ENCODE measurements at places on chromosomes 3 and 15.

DNA sequence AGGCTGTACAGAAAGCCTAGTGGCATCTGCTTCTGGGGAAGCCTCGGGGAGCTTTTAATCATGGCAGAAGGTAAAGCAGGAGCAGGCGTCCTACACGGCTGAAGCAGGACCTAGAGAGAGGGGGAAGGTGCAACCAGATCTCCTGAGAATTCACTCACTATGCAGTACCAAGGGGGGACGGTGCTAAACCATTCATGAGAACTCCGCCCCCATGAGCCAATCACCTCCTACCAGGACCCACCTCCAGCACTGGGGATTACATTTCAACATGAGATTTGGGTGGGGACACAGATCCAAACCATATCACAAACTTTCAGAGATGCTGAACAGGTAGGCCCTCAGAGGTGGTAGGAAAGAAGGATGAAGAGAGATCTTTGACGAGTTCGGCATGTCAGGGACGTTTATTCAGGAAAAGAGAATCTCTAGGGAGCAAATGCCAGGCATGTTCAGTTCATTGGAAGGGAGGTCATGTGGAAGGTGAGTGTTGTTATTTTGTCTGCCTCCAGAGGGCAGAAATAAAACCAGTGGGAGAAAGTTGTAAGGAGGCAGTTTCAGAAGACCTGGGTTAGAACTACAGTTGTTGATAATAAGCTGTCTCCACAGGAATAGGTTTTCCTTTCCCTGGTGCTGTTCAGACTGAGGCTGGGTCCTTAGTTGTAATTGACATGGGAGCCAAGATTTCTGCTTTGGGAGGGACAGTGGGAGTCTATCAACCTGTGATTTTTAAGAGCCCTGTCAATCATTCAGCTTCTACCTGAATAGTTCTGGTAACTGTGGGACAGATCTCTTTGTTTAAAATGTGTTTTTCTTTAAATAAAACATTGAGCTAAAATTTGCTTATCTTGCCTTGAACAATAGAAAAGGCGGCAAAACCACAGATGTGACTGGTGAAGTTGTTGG lies 4.3 kb upstream of the FNDC3B start:
- peak; percentile 30 for DNase-seq

DNA sequence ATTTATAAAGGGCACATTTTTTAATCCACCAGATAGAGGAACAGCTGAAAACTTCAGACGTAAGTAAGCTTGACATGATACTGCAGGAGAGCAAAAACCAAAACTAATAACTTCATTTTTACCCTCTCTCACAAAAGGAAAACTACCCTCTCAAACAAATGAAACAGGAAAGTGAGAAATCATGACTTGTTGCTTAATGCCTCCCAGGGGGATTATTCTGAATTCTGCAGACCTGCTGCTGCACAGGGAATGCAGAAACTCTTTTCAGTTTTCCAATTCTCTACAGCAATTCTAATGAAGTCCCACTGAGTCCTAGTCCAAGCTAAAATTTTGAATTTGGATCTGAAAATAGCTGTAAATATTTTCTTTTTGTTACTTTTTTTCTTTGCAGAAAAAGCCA lies 637.1 kb upstream of the CCDC54 start:
- no peak for DNase-seq

DNA sequence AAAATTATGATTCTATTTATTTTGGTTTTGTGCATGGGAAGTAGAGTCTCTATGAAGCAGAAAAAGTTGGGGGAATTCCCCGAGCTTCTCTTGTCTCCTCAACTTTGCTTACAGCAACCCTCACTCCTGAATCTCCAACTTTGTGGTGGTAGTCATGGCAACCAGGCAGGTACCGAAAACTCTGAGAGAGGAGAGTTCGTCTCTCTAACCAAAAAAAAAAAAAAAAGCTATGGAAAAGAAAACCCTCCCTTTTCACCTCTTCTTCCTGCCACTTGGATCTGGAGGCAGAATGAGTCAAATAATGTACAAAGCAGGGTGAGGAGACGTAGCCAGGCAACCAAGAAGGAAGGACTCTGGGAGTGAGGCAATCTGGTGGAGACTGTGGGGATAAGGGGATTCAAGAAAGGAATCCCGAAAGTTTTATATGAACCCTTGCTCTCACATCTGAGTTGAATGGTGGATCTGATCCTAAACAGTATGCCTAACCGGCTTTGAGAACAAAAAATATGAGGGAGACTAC lies 108.1 kb downstream of the PLOD2 start:
- no peak for DNase-seq

DNA sequence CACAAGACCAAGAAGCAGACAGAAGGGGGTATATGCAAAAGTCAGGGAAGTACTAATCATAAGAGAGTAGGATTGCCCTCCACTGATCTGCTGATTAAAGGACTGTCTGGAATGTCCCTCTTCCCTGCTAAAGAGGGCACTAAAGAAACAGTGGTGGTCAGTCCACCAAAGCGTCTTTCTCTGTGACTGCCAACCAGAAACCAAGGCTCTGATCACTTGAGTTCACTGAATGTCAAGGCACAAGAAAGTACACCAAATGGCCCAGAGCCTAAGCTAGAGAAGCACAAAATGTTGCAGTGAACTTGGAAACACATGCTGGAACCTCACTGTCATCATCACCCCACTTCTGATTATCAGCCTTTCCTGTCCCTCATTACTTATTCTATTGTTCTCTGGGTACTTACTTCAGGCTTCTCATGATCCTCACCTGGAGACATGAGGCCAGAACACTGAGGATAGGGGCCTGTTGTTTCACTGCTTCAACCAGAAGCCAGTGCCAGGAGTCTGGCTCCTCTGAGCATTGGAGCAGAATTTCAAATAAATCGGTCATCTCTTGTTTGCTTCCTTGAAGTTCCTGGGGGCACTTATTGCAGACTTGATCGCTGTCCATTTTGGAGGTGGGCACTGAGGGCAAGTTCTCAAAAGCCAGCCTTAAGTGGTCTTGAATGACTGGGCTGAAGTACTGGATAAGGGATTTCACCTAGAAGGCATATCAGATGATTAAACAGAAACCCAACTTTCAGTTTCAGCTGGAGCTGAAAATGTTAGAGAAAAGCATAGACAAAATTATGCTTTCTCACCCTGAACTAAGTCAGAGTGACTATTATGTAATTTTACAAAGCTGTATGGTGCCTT lies 58.9 kb downstream of the EIF3J start:
- no peak for DNase-seq

DNA sequence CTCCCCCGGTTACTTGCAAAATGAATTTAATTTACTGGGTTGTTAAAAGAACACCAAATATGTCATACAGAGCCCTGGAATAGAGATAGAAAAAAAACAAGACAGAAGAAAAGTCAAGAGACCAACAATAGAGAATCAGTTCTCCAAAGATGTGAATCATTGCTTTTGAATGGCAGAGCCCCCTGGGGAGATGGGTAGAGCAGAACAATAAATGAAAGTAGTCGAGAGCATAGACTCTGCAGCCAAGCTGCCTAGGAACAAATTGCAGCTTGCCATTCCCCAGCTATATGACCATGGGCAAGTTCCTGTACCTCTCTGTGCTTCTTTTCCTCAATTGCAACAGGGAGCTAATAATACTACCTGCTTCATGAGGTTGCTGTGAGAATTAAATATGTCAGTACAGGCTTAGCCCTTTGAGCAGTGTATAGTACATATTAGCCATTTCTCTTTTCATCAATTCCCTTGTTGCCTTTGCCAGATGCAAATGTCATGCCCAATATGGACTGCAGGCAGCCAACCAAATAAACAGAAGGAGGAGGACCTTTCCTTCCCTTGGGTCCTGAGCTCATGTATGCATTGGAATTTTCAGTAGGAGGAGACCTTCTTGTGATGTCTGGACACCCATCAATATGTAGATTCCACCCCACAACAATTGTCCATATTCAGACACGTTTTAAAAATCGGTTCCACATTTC lies 25.0 kb upstream of the BFSP2 start:
- no peak for DNase-seq

- no peak for DNase-seq
Observed at GRCh38 chr3:195078891-195079440, 192.0 kb downstream of the XXYLT1 start.

DNA sequence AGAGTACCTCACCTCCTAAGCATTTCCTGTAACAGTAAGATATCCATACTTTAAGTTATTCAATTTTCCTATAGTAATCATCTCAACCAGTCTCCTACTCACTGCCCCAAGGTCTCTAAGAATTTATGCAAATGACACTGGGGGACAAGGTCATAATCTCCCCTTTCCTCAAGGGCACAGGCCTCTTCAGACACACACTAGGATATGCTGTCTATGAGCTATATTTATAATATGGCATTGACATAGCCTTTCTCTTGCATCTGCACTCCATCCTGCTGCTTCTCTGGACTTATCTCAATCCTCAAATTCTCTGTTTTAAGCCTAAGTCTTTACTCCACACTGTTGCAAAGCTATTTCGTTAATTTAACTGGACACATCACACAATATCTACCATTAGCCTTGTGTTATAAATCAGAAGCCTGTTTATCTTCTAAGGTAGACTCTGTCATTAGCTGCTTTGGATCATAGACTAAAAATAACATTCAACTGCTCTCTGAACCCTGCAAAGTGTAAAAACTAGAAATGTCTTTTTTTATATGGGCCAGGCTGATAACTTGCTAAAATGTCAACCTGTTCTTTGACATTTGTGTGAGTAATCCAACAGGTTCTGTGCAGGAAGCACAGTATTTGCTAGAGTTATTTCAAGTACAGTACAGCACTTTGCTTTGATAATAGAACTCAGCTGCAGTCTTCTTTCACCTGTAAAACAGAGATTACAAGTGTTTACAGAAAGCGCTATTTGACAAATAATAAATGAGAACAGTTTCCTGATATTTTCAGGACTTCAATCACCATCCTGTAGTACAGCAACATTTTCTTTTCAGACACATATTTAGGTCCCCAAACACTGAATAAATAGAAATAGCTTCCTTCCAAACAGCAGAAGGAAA lies 17.8 kb upstream of the SEC62 start:
- no peak for DNase-seq

- no peak for DNase-seq
Observed at GRCh38 chr15:50778086-50778485, 12.6 kb upstream of the SPPL2A start.

DNA sequence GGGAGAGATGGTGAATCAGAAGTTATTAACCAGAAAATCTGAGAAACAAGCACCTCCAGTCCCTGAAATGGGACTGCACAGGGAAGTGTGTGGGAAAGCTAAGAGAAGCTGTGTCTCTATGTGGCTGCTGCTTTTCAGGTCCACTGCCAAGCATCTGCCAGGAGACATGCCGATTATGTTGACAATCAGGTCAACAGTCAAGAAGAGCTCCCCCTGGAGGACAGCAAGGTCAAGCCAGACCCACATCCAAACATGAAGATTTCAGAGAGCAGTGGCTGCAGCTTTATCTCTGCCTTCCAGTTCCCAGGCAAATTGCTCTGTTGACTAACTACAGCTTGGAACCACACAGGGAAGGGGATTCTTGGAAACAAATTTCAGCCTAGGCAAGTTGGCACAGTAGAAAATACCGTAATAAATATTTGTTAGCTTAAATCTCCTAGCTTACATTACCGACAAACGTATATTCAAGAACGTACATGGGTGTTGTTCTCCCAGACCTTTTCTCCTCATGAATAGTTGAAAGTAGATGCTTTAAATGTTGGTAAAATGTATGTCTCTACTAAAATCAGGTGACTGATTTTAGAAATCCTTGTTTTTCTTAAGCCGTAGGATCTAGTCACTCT lies 394.5 kb upstream of the RARB start:
- DNase-seq, result peak; percentile 36

DNA sequence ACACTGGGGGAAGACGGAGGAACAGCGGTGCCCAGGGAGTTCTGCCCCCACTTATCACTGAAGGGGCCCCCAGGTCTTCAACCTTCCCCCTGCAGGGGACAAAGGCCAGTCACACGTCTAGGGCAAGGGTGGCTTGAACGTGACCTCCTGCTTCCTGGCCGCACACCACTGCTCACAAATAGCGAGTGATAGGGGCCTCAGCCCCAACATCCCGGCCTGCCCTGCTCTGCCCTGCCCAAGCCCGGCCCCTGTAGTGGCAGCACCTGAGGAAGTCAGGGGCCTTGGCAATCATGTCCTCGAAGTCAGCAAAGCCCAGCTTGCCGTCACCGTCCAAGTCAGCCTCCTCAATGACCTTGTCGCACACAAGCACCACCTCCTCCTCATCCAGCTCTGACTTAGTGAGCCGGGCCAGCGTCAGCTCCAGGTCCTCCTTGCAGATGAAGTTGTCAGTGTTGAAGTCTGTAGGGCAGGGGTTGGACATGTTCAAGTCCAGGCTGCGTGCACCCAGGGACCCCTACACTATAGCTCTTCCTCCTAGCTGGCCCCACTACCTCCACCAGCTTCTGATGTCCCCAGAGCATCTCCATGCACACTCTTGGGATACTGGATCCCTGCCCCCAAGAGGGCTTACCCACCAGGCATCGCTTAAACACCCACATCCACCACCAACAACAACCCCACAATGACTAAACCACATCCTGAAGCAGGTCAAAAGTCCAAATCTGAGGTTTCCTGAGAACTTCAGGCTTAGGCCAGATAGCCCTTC lies 13.3 kb downstream of the SH2D7 start:
- no peak for DNase-seq

DNA sequence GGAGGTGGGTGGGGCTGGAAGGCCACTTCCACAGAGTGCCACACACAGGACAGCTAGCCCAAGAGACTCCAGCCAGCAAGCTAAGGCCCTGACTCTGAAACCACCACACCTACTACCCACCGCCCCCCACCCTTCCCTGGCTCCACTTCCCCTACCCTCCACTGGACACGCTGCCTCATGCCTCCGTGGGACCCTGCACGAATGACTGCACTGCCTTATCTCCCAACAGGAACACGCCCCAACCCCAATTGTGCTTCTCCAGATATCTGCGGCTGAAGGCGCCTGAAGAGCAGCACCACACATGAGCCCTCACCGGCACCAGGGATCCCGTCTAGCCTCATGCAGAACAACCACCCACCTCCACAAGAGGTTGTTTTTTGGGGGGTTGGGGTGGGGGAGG lies 2.7 kb downstream of the LINGO1 start:
- DNase-seq, result no peak

DNA sequence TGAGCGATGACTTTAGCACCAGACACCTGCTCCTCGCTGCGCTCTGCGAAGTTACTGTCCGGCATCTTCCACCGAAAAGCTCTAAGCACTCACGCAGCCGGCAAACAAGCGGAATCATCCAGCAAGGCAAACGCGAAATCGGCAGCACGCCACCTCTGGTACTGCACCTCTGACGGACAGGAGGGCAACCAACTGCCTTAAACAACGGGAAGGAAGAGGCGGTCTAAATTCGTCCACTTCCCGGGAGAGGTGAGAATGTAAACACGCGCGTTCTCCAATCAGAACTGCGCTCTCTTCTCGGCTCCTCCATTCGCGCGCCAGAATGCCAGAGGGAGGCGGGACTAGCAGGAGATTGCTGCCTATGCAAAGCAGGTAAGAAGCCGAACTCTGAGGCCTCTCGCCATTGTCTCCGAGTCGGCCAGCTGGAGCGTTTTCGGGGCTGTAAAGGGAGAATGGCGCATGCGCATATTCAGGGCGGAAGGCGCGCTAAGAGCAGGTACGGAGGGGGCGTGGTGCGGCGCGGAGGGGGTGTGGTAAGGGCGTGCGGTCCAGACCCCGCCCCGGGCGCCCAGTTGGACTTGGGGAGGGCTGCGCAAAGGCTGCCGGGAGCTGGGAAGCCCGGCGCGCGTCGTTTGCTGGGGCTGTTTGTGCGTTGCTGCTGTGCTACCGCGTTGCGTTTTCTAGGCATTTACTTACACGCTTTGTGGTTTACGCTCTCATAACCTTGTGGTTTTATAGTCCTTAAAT lies at the start of the genes BTD and HACL1:
Gene BTD (plus strand): TSS at position 347 of the 747 bp plus-strand sequence. CDS start 33,695 bp downstream, outside the sequence.
Gene HACL1 (minus strand): TSS at position 171 of the 747 bp plus-strand sequence. CDS start 106 bp downstream, at position 65.
- DNase-seq, result peak; percentile 100

- no peak for DNase-seq
Observed at GRCh38 chr3:101950510-101950909, 101.2 kb downstream of the NFKBIZ start.

GRCh38 chr3:180705619-180706018 lies 26.3 kb upstream of the CCDC39 start:
- no peak for DNase-seq

- peak; percentile 85 for DNase-seq
Observed at GRCh38 chr3:44198284-44199269, 43.1 kb upstream of the TOPAZ1 start.

Measured in cerebellar cortex (tissue), 1 donor.